ENCODE measurements at places on chromosomes 5 and 9.

GRCh38 chr5:35357973-35358372, 127.7 kb upstream of the PRLR start:
- no peak for DNase-seq

- no peak for DNase-seq
Measured at GRCh38 chr5:15948190-15948589, 231.4 kb downstream of the MARCHF11 start.

DNA sequence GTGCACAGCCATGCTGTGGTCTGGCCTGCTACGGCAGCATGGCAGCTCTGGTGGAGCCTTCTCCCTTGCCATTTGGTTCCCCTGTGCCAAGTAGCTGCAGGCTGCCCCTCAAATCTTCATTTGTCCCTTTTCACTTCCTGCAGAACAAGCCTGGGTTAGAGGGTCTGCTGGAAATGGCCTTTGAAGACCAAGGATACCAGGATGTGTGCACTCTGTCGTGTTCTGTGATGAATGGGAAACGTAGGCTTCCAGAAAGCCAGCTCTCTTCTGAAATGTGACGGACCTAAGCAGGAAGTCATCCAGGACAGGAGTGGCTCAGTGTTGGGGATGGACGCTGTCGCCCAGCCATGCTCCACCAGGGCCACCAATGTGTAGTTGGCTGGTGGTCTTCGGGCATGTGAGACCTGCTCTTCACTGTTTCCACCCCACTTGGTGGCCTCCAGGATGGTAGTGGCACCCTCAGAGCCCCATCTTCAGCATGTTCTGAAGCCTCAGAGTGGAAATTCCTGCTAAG, 3.4 kb upstream of the POMT1 start:
- DNase-seq, result no peak

DNA sequence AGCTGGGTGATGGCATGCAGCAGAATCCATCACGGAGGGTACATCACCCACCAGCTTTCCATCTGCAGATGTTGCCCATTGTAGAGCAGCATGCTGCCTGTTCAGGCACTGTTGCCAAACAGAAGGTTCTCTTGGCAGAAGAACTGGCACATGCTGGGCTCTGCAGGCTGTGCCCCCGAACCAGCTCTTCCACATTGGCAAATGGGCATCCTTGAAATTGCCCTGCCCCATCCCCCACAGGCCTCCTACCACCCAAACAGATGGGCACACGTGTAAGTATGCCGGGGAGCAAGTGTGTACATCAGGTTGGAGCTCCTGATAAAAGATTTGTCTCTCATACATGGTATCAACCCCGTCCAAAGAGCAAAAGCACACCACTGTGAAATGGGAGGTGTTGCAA, 220.3 kb upstream of the TAS2R1 start:
- DNase-seq, result no peak

DNA sequence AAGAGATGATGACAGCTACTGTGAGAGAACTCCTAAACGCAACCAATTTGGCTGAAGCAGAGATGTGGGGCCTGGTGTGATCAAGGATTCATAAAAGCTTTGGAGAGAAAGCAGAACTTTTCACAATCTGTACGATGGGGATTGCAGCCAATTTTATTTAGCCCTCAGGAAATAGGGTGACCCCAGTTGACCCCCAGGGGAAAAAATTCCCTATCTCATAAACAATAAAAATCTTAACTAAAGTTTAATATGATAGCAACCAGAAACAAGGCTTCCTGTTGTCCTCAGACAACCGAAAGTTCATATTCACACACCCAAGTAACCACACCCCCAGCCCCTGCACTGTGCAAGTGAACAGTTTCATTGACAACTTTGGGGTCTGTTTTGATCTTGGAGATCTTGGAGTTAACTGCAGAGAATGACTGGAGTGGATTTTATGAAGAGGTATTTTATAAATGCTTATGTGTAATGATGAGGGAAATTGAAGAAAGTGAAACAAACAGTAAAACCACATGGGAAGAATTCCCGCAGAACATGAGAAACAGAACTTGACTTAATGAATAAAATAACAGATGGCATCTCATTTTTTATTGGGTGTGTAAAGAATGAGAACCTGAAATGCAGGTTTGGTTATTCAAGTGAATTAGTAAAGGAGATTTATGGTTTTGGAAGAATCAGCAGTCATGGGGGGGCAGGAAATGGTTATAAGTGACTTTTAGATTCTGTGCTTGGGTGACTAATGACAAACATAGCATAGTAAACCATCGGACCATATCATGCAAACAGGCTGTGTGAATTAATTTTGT, 94.5 kb downstream of the PDE4D start:
- DNase-seq, result no peak

DNA sequence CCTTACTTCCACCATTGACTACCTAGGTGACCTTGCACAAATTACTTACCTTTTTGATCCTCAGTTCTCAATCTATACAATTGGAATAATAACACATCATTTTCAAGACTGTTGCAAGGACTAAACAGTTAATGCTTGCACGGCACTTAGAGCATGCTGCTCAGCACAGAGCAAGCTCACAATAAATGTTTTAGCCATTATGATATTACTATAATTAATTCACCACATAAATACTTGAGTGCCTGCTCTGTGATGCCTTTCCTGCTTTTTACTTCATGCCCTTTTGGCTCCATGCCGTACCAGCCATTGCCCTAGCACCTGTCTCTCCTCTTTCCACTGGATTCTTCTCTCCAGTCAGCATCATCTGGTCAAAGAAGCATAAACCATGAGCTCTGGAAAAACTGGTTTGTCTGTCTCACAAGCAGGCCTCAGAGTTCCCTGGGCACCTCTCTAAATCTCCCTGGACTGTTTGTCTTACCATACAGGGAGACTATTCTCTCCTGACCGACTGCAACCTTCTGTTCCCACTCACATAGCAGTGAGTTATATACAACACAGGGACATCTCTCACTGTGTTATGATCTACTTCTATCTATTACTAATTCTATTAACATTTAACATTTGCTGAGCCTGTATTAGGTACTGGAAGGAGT, 260.4 kb upstream of the ADRA1B start:
- no peak for DNase-seq

GRCh38 chr9:130897848-130898551, 1.4 kb upstream of the QRFP start:
- DNase-seq, result no peak

- DNase-seq, result no peak
Measured at GRCh38 chr9:109251080-109251775, 69.6 kb downstream of the EPB41L4B start.

DNA sequence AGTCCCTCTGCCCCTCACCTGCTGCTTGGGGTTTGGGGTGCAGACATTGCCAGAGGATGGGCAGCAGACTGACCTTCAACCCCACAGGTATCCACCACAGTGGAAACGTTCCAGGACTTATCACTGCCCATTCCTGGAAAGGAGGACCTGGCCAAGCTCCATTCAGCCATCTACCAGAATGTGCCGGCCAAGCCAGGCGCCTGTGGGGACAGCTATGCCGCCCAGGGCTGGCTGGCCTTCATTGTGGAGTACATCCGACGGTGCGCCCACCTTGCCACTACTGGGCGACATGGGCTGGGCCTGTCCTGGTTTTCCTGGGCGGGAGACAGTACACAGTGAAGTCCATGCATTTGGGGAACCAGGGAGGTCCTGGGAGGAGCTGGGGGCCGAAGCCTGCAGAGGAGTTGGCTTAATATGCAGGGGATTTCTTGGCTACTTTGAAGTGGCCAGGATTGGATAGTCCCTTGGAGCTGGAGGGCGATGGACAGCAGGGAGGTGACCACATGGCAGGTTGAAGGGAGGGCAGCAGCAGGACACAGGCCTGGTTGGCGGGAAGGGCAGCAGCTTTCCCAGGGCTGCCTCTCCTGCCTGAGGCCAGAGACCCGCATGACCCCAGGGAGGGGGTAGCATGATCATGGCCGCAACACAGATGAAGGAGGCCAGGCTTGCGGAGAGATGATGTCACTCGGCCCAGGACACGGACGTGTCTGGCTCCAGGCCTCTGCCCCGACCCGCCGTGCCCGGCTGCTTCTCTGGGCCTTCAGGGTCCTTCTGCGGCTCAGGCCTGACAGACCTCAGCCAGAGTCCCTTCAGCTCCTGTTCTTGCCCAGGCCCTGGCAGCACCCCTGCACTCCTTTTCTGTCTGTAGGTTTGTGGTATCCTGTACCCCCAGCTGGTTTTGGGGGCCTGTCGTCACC, 34.6 kb downstream of the USP20 start:
- no peak for DNase-seq

DNA sequence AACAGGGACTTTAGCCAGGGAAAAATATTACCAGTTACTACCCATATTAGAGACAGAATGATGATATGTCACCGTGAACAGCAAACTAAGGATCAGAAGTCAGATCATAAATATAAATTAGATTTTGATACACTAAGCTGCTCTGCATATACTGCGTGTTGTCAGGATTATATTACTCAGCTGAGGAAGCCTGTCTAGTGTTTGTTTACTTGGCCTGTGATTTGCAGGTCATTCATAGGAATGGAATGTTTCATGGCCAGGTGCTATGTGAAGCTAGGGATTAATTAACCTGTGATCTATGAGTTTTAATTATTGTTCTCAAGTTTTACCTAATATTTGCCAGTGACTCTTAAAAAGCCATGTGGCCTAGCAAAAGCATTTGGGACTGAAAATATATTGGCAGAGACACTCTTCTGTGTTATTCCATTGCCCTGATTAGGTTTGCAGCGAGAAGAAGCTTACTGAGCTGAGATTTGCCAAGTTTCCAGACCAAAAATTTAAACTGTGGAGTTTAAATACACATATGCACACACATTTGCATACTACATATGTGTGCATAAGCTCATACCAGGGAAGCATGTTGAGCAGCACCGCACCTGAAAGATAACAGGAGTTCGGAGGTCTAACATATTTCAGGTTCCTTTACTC, 496.3 kb upstream of the GRIA1 start:
- no peak for DNase-seq

DNA sequence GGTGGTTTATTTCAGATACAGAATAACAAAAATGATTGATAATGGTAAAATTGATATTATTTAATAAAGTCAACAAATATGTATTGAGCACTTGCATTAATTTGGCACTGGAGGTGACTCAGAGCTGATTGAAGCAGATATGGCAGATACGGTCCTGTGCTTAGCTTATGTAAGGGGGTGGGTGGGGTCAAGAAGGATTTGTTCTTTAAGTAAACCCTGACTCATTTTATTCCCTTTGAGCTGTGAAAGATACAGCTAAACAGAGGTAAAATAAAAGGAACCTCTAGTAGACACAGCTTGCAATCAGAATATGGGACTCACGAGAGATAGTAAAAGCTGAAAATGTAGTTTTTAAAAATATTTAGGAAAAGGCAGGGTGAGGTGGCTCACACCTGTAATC, 201.3 kb upstream of the CLINT1 start:
- DNase-seq, result no peak

All from CD4-positive, alpha-beta T cell treated with Interleukin-4 for 1 hour (primary cell).